H1 (cell line): ENCODE measurements at places on chromosomes 1 and 21. TPM values are rescaled to one million over a fixed set of nuclear protein-coding genes. Genes with fewer than 3 reads are reported as not detected.
A peak's percentile ranks its signal among the peaks of the same experiment; 100 is the strongest.

The ACKR1 gene
- total RNA-seq: 0.61 TPM in 2 replicates

DNA sequence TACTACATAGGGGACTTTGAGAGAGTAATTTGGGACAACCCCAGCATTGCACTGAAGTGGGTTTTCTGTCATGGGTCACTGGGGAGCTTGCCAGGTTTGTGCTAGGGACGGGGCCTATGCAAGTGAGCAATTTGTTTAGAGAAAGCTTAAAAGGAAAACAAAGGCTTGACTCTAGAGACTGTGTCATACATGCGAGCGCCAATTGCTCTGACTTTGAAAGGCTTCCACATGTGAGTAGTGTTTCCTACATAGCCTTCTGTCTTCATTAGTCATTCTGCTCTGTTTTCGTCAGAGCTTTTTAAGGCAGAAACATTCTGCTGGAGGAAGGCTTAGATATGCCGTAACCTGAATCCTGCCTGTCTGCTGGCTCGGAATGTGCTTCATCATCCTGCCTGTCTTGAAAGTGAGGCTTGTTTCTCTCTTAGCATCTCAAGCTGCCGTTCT lies 28.4 kb downstream of the TRIM45 start:
- no peak for DNase-seq
- H3K4me1 ChIP-seq: no peaks in the 10 kb centered on the region; the same call in 1 of the 2 replicates
- peaks cover 36% of the 10 kb centered on the region for H3K36me3 ChIP-seq
- no peaks in the 10 kb centered on the region for H3K27me3 ChIP-seq
- H3K27ac ChIP-seq: peak overlapping the region; percentile 54

- H3K27me3 ChIP-seq: no peaks in the 10 kb centered on the region
- no peak overlapping the region for H3K27ac ChIP-seq
- H3K36me3 ChIP-seq: no peaks in the 10 kb centered on the region
- H3K4me1 ChIP-seq: no peaks in the 10 kb centered on the region
- no peak for DNase-seq
Observed at GRCh38 chr21:17709266-17709611, 96.5 kb upstream of the BTG3 start.

DNA sequence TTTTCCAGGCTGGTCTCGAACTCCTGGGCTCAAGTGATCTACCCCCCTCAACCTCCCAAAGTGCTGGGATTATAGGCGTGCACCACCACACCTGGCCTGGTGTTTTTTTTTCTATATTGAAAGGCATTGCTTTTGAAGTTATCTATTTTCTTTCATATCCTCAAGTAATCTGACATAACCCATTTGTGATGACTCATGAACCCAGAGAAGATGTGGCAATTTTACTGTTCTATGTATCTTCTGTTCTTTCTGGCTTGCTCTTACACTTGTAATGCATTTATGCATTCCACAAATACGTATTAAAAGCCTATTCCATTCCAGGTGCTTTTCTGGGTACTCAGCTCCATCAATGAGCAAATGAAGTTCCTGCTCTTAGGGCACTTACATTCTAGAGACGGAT lies 29.9 kb upstream of the ERRFI1 start:
- H3K4me3 ChIP-seq: no peak overlapping the region
- H3K27me3 ChIP-seq: no peaks in the 10 kb centered on the region
- H3K36me3 ChIP-seq: no peaks in the 10 kb centered on the region
- H3K4me1 ChIP-seq: no peaks in the 10 kb centered on the region

The CAPZB gene
- 371 TPM in 2 replicates for total RNA-seq

- no peak for DNase-seq
- peaks cover 8% of the 10 kb centered on the region for H3K4me1 ChIP-seq
- no peak overlapping the region for H3K27ac ChIP-seq
- no peaks in the 10 kb centered on the region for H3K36me3 ChIP-seq
Observed at GRCh38 chr1:160167056-160167455, 15.7 kb downstream of the ATP1A4 start.

The TCHHL1 gene
- total RNA-seq: not detected in 2 replicates

DNA sequence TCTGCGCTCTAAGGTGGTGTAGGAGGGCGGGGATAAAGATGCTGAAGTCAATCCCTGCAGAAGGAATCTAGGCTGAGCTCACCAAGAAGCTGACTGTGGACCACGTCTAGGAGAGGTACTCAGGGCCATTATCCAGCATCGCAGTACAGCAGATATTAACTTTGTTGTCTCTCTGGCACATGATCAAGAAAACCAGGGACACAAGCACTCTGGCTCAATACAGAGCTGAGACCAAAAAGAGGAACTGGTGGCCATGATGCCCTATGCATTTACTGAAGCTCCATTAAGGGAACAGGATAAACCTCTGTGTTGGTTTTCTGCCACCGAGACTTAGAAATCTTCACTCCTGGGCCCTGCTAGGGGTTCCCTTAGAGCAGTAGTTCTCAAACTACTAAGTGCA lies 38.0 kb upstream of the ANGPTL7 start:
- no peak overlapping the region for H3K27ac ChIP-seq
- DNase-seq: no peak
- H3K36me3 ChIP-seq: peaks cover 20% of the 10 kb centered on the region
- H3K4me3 ChIP-seq: no peak overlapping the region

The FUCA1 gene
- total RNA-seq: 6.4 and 7.1 TPM in 2 replicates

DNA sequence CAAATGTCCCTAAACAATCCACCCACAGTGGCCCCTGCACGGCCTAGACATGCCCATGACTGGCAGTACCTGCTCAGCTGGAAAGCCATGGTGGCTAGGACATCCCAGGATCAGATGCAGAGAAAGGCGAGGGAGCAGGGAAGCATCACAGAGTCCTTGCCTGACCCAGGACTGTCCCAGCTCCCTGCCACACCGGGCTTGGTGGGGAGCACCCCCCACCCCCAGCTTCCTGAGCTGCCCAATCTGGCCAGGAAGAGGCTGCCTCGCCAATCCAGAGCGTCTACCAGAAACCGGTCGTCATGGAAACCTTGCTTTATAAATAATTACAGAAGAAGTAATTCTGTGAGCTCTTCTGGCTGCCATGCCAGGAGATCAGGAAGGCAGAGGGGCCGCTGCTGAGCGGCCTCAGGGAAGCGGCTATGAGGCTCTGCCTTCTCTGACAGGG lies 34.8 kb downstream of the ACOT7 start:
- no peaks in the 10 kb centered on the region for H3K27me3 ChIP-seq
- DNase-seq: no peak
- no peak overlapping the region for H3K4me3 ChIP-seq
- peaks cover 13% of the 10 kb centered on the region for H3K4me1 ChIP-seq
